ENCODE measurements at places on chromosomes 16 and 17.

DNA sequence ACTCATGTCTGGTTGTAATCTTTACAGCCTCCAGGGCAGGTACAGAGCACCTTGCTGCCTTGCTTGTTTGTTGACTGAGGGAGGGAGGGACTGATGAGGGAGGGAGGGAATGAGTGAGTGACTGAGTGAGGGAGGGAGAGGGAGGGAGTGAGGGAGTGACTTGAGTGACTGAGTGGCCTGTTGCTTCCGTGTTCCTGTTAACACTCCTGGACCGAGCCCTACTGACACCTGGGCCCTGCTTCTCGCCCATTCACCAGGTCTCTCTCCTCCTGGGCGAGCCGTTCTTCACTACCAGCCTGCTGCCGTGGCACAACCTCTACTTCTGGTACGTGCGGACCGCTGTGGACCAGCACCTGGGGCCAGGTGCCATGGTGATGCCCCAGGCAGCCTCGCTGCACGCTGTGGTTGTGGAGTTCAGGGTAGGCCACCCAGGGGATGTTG, 41.2 kb downstream of the PRMT7 start:
- peak; percentile 60 for DNase-seq

- DNase-seq = no peak
These were observed 20.3 kb downstream of the RHBDL3 start for GRCh38 chr17:32285746-32286517.

DNA sequence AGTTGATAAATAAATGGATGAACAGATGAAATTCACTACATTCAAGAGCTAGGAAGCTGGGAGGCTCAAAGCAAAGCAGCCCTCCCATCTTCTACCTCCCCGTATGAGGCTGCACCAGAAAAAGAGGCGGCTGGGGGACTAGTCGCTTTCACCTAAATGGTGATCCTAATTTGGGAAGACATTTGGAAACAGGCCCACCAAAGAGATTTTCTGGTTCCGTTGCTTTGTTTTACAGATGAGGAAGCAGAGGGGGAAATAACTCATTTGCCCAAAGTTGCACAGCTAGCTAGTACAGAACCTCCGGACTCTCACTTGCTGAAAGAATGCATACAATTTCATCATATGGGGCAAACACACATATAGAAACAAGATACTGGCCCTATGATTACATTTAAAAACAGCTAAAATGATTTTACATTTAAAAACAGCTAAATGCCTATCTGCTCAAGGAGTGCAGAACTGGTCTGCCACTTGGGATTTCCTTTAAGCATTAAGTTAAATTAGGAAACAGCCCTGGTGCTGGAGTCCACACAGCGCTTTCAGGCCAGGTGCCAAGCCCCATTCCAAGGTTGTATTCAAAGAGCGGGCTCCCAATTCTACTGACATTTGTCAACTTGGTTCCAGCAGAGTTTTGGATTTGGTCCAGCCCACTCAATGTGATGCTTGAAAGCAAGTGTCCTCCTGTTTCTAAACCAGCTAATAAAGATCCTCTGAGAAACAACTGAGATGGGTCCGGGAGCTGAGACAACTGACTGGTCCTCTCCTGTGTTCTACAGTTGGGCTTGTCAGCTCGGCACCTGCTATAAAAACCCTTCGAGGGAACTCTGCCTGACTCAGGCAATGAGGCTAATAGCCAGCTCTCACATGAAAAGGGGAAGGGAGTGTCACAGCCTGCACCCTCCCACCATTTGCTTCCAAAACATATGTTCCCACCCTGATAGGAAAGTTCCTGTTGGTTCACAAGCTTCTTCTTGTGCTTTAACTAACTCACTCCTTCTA, 11.7 kb downstream of the ERN1 start:
- DNase-seq = no peak

DNA sequence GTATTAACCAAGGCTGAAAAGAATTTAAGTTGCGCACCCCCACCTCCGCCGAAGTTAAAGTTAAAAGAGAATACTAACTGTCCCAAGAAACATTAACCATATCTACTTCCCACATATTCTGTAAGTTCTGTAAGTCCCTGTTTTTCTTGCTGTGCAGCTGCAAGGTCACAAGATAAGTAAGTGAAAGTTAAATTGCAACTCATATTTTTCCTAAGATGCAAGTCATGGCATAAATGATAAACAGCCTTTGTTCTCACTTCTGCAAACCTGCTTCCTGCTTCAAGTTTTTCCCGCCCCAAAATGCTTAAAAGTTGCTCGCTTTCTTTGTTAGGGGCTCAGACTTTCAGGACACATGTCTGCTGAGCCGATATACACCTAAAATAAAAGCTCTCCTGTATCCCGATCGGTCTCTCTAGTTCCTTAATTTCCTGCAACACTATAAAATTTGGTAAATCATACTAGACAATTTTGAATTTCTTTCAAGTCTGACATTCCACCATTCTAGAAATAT, 32.6 kb upstream of the ABCA9 start:
- DNase-seq = no peak

DNA sequence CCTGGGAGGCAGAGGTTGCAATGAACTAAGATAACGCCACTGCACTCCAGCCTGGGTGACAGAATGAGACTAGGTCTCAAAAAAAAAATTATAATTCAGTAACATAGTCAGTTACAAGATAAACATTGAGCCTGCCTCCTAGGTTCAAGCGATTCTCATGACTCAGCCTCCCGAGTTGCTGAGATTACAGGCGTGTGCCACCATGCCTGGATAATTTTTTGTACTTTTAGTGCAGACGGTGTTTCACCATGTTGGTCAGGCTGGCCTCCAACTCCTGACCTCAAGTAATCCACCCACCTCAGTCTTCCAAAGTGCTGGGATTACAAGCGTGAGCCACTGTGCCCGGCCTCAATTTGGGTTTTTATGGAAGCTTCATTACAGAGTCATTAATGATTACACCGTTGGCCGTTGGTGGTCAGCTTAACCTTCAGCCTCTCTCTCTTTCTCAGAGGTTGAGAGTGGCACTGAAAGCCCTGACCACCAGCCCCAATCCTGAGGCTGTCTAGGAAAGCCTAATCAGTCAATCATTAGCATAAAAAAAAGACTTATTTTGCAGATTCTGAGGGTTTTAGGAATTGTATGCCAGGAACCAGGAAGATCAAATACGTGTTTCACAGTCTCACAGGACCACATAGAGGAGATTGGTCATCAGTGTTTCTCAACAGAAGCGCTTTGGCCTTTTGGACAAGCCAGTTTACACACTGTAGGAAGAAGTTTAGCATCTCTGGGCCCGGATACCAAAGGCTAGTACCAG, 1.3 kb upstream of the LRRC37A3 start:
- no peak for DNase-seq

DNA sequence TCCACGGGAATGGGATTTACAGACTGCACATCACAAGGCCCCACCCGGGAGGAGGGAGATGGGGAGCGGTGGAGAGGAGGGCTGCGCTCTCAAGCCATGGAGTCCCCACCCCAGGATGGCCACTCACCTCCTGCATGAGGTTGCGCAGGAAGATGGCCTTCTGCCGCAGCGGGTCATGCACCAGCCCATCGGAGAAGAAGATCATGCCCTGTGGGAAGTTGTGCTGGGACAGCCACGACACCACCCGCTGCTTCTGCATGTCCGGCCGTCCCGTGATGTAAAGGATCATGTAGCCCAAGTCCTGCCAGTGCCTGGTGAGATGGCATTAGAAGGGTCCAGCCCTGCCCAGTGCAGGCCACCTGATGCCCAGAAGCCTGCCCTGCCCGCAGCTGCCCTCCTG, 17.0 kb downstream of the PIMREG start:
- DNase-seq = no peak

DNA sequence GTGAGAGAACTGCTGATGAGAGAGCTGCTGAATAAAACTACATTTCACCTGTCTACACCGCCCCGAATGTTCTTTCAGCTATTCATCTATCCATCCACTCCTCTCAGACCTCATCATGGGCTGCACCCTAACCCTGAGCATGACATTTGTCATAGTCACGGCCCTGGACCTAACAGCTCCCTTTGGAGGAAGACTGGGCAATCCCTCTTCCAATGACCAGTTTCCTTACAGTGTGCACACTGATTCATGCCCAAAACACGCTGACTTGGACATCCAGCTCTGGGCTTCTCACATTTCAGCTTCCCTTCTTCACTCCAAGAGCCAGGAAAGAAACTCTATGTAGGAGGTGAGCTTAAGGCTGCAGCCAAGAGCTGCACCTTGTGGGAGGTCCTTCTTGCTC, 41.8 kb upstream of the ARL4D start:
- no peak for DNase-seq

- DNase-seq = no peak
These were observed 80.9 kb upstream of the ZNF423 start for GRCh38 chr16:49936791-49937190.

DNA sequence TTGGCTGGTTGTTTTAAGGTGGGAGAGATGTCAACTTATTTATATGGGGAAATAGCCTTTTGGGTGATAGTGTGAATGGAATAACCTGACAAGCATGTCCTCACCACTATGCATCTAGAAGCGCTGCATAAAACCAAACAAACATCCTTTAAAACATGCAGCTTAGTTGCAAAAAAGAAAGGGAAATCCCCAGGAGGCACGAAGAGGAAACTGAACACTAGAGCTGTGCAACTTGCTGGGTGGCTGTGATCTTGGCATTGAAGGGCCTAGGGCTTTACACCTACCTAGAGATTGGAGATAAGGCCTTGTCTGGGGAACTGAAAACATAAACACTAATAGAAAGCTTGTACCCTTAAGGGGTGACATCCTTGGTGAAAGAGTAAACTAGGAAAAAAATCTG, 7.3 kb downstream of the C16orf54 start:
- no peak for DNase-seq

DNA sequence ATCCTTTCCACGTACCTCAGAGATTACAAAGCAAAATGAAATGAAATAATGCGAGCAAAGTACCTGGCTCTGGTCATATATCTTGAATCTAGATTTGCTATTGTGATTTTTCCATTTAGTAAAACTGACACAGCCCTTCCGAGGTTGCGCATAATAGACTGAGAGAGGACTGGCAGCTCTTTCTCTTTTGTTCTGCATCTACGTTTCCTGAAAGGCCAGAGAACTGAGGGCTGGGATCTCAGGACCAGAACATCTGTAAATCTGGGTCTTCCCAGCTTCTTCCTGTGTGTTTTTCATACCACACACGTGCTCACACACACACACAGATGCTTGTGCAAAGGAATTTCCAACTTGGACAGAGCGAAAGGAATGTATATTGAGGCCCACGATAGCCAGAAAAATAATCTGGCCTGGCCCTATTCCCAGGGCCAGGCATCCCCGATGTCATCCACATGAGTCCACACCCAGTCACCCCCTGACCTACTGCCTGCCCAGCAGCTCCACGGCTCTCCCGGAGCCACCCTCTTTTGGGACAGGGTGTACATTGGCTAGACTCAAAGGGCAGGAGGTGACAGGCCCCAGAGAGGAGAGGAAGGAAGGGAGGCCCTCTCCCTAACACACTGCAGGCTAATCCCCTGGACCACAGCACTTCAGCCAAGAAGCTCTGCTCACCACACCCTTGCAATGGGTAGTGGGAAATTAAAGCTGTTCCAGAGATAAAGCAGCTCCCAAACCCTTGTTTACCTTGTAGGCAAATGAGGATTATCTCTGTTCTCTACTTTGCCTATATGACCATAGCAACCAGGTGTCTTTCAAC, 41.8 kb downstream of the NOL11 start:
- no peak for DNase-seq

GRCh38 chr17:60840456-60840855, 162.8 kb downstream of the BCAS3 start:
- no peak for DNase-seq
